ENCODE measurements at places on chromosomes 5 and 9.
A peak's percentile ranks its signal among the peaks of the same experiment; 100 is the strongest.

GRCh38 chr9:37801287-37801850, 772 bp downstream of the DCAF10 start:
- DNase-seq = peak; percentile 28

GRCh38 chr9:14895806-14896205, 14.4 kb downstream of the FREM1 start:
- DNase-seq = peak; percentile 19

GRCh38 chr9:110452227-110452801, 114.7 kb upstream of the TXNDC8 start:
- DNase-seq = peak; percentile 11

DNA sequence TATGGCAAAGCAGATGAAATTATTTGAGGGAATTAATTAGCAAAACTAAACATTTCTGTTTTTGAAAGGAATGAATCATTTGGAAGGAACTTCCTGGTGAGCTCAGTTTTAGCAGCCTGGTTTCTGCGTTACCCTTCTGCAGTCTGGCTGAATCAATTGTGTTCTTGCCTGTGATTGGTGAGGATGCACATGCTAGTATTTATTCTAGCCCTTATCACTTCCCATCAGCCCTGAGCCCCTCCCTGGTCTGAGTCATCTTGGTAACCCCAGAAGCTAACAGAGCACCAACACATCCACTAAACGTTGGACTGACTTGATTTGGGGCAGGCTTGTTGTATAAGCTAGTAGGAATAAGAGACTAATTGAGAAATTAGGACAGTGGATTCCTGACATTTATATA, 6.6 kb downstream of the TJP2 start:
- peak; percentile 97 for DNase-seq

DNA sequence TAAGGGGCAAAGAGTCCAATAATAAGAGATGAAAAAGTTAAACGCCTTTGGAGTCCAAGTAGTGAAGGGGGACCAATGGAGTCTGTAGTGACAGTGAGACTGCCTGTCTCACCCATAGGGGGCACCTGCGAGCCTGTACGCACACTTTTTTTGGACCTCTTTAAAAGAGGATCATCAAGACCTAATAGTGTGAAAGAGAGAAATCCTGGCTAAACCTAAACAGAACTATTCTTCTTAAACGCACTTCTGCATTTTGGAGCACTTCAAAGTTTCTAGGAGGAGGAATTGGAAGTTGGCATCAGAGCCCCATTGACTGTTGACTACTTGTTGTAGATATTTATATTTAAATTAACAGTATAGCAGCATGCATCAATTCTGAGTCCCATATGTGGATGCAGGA, 636.1 kb upstream of the KLF4 start:
- no peak for DNase-seq

DNA sequence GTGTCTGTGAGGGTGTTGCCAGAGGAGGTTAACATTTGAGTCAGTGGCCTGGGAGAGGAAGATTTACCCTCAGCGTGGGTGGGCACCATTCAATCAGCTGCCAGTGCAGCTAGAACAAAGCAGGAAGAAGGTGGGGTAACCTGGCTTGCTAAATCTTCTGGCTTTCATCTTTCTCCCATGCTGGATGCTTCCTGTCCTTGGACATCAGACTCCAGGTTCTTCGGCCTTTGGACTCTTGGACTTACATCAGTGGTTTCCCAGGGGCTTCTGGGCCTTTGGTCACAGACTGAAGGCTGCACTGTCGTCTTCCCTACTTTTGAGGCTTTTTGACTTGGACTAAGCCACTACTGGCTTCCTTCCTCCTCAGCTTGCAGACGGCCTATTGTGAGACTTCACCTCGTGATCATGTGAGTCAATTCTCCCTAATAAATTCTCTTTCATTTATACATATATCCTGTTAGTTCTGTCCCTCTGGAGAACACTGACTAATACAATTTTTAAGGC, 38.1 kb downstream of the PBX3 start:
- DNase-seq = no peak

GRCh38 chr9:70590315-70590677, 175.8 kb upstream of the KLF9 start:
- DNase-seq = no peak

- DNase-seq = no peak
Measured at GRCh38 chr5:172150514-172151425, 37.3 kb downstream of the STK10 start.

DNA sequence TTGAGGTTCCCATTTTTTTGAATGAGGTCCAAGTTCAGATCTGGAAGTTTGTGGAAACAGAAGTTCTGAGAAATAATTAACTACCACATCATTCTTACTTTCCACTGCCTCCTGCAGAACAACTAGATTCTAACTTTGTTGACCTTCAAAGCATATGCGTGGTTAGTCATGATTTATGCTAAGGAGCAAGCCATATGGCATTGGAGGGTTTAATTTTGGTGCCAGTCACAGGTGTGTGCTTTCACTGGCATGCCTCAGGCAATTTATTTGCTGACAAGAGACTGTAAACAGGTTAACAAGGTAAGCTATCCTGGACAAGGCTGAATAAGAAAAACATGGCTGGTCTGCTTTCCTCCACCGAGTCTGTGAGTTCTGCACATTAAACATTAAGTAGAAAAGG, 31.5 kb downstream of the HMHB1 start:
- DNase-seq = no peak

- DNase-seq = no peak
Measured at GRCh38 chr5:56819060-56819881, 3.9 kb downstream of the MAP3K1 start.

- DNase-seq = no peak
Measured at GRCh38 chr9:99488131-99489059, 266.3 kb downstream of the SEC61B start.

DNA sequence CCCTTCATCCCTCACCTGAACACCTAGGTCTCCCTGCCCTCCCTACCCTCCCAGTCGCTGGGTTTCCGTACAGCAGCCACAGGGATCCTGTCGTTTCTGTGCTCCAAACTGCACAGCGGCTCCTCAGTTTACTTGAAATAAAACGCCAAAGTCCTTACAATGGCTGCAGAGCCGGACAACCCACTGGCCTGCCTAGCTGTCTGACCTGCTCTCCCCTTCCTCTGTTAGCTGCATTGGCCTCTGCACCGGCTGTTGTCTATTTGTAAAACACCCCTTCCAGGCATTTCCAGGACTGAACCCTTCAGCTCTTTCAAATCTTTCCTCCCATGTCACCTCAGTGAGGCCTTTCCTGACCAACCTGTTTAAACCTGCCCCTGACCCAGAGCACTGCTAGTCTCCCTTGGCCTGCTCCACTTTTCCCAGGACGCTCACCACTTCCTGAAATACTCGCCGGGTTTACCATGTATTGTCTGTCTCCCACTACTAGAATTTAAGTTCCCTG, 9.1 kb upstream of the MGAT1 start:
- DNase-seq = peak; percentile 53

DNA sequence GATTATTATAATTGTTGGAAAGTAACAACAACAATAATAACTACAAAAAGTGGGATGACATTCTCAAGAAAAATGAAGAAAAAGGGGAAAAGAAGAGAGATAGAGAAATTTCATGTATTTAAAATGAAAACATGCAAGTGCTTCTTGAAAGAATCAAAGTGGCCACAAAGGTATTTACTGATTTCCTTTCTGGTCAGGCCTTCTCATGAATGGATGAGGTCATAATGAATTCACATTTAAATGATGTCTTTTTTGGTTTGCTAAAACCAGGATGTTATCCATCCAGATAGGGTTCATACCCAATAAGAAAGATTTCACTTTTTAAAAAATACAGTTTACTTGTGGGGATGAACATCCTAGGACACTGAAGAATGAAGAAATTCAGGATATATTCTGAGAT, 446.4 kb upstream of the PTGER4 start:
- DNase-seq = no peak

DNA sequence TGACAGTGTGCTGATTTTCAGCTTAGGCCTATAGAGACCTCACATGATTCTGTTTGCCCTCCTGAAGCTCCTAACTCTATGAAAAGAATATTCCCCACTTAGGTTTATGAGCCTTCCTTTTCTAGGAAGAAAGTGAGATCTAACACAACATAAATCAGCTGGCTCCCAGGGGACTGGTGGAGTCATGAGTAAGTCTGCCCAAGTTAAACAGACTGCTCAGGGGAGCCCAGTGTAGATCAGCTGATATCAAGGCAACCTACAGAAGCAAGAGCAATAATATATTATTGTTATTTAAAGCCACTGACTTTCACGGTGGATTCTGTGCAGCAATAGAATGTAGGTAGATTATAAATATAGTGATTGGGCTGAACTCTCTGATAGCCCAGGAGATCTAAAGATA, 1978.6 kb upstream of the CDH6 start:
- no peak for DNase-seq

- no peak for DNase-seq
Measured at GRCh38 chr5:163995206-163995605, 489.8 kb downstream of the MAT2B start.

- no peak for DNase-seq
Measured at GRCh38 chr5:44089424-44090144, 299.6 kb downstream of the FGF10 start.

DNA sequence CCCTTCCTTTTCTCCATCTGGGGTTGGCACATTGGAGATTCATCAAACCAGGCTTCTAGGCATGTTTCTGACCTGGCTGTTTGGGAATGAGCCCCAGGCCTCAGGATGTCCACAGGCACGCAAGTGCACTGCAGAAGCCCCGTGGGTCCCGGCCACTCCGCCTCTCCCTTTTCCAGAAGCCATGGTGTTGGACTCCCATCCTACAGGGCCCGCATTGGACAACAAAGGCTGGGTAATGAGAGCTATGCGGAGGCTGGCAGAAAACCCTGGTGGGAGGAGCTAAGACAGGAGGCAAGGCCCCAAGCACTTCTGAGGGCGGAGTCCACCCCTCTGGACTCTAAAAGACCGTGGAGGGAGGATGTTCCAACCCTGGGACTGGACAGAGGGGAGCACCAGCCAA, 160.6 kb downstream of the OLFM1 start:
- no peak for DNase-seq

GRCh38 chr9:79776581-79776980, 204.8 kb downstream of the TLE4 start:
- DNase-seq = no peak

GRCh38 chr9:124887832-124888231, 25.9 kb downstream of the ARPC5L start:
- DNase-seq = no peak

DNA sequence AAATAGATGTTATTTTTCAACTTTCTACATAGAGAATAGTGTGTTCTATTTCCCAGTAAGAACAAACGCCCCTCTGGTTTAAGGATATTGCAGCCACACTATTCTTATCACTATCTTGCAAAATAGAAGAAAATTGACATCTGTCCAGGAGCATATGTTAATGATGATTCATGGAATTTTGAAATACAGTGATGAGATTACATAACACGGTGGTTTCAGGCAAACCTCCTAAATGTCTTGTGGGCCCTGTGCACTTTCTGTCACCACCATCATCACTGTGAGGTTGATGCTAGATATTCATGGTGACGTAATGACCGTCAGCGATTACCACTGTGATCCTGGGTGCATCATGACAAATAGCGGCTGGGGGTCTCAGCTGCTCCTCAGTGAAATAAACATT, 48.1 kb downstream of the CFAP90 start:
- DNase-seq = peak; percentile 10

DNA sequence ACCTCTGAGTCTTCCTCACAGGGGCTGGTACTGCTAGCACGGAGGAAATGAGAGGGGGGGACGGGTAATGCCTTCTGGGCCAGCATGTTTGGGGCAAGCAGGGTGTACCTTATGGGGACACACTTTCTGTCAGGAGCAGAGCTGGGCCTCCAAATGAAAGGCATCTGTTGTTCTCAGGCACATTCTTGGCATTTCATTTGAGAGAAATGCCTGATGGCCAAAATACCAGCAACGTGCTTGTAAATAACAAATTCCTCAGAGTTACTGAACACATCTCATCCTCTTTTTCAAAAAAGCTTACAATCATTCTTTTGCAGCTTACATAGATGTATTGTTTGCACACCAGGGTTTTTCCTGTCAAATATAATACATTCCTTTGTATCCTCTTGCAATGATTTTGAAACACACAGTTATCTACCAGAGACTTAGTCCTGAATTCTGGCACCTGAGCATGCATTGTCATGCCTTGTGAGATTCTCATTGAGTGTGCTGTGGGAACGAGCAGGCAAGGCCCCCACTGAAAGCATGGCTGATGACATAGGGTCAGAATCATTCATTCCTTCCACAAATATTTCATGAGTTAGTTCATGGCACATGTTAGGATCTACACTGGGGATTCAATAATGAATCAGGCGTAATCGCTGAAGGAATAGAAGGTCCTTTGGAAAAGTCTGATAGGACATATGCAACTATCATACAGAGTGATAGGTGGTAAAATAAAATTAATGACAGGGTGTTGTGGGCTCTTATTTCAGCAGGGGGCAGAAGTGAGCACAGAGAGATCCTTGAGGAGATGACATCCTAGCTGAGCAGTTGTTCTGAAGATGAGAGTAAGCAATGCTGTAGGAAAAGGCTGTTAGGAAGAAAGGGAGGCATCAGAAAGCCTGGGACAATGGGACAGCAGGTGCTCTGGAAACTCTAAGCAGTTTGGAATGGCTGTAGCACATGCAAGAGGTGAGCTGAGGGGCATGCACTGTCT, 260.9 kb upstream of the TUT7 start:
- DNase-seq = no peak

DNA sequence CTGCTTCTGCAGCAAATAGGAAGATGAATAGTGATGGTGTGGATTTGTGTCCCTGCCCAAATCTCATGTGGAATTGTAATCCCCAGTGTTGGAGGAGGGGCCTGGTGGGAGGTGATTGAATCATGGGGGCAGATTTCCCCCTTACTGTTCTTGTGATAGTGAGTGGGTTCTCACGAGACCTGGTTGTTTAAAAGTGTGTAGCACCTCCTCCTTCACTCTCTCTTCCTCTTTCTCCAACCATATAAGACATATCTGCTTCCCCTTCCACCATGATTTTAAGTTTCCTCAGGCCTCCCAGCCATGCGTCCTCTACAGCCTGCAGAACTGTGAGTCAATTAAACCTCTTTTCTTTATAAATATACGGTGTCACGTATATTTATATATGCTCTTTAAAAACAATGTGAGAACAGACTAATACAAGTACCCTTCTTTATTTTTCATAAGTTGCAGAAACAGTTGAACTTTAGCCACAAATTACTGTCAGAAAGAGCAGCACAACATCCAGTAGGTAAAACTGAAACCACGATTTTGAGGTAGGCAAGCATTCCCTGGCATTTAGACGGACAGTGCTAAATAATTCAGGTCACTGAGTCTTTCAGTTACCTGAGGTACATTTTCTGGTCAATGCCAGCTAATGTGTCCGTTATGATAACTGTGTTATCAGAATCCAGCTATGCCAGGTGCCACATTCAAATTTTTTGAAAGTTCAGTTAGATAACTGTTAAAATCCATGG, 79.3 kb upstream of the SPEF2 start:
- DNase-seq = no peak

All from RWPE1 (cell line).